Hepatocyte (in vitro differentiated cells): ENCODE measurements at places on chromosomes 7 and 10.

GRCh38 chr10:78777867-78778266, 290.9 kb upstream of the ZMIZ1 start:
- no peak for DNase-seq

DNA sequence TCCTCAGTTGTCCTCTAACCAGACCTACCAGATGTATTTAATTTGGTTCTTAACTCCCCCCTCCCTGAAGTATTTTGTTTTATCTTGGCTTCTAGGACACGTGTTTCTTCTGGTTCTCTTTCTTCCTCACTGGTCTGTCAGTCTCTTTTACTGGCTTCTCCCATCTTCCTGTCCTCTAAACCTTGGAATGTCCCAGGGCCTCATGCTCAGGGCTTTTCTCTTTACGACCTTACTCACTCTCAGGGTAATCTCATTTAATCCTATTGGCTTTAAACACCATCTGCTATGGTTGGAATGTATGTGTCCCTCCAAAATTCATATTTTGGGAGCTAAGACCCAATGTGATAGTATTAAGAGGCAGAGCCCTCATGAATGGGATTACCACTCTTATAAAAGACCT, 418.2 kb upstream of the PODXL start:
- DNase-seq, result no peak

GRCh38 chr10:79145517-79146470, 77.0 kb downstream of the ZMIZ1 start:
- no peak for DNase-seq

DNA sequence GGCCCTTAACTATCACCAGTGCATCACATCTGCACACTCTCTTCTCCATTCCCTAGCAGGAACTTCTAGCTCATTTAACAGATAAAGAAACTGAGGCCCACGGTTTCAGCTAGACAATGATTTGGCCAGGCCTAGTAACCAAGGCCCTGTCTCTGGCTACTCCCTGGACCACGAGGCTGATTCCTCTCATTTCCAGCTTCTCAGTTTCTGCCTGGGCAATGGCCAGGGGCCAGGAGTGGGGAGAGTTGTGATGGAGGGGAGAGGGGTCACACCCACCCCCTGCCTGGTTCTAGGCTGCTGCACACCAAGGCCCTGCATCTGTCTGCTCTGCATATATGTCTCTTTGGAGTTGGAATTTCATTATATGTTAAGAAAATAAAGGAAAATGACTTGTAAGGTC, 13.5 kb downstream of the AQP1 start:
- no peak for DNase-seq

DNA sequence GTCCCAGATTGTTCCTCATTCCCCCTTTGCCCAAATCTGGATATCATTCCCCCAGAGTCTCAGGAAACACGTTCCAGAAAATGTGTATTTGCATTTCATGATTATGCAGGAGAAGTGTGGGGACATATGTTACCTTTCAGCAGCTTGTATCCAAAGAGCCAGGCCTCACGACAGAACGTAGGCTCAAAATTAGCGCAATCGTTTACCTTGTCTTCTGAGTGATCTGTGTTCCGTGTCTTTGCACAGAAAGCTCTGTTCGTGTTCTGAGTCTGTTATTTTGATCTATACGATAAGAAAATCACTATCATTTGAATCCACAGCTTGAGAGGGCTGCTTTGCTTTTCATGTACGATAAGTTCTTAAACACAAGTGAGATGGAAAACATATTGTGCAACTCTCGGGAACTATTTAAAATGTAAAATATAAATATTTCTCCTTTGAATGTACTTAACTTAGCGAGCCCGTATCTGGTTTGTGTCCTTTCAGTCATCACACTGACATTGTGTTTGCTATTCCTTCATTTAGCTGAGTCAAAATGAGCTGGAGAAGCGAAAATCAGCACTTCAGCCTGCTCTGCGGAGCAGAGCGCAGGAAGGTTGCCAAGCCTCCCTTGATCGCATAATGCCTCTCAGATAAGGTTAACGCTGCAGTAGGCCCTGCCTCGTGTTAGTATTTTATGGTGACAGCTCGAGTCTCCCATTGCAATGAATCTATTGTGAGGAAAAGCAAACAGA, 80.2 kb upstream of the CACNB2 start:
- peak; percentile 58 for DNase-seq

DNA sequence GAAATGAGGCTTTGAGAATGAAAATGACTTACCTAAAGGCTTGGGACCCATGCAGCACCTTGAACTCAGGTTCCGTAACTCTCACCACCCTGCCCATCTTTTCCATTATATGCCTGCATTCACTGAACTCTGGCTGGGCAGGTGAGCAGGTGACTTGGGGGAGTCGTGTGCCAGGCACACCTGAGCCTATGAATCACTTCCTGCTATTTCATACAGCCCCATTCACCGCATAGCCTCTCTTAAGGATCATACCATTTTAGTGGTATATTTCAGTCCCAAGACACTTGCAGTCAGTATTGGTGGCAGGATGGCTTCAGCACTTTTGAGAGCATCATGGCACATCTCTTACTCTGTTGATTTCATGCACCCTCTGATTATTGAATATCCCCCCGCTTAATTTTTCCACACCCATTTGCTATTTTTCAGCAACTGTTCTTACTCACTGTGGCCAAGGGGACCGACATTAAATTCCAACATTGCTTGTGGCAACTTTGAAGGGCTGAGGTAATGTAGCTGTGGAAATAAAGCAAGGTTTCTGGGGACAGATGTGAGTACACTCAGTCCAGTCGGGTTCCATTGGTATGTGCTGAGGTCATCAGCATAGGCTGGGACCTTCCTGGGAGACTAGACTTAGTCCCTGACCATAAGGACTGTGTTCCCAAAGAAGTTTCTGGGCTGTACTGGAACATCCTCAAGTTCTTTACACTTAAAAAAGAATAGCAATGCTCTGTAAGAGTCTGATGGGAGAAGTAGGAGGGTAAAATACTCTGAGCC, 39.8 kb upstream of the ZNF438 start:
- DNase-seq, result no peak

DNA sequence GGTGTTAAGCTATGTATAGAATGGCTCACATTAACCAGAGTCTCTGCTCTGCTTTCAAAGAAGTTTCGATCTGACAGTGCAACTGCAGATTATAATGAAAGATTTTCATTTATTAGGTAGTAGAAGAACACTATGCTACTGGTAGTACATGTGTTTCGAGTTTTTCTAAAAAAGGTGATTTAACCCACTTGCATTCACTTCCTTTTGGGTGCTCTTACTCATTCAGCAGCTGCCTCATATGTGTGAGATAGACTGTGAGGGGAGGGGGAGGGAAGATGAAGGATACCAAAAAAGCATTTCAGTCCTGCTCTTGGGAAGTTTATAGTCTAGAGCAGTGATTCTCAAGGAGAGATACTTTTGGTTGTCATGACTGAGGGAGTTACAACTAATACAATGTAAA, 20.4 kb downstream of the PLEKHA8 start:
- no peak for DNase-seq

DNA sequence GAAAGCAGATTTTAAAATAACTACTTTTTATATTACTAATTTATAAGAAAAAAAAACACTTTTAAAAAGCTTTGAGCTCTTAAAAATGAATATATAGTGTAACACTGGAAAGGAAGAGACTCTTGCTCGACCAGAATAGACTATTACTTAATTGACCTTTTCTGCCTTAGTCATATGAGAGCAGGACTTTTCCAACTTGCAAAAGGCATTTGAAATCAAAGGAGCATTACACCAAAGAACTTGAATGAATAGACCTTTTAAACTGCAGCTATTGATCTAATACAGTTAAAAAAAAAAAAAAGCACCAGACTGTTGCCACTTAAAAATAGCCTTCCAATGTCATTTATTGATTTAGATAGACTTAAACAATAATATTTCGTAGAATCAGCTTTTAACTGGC, 17.2 kb upstream of the SEMA3D start:
- no peak for DNase-seq

GRCh38 chr7:7369134-7369533, 166.5 kb downstream of the COL28A1 start:
- DNase-seq, result no peak

DNA sequence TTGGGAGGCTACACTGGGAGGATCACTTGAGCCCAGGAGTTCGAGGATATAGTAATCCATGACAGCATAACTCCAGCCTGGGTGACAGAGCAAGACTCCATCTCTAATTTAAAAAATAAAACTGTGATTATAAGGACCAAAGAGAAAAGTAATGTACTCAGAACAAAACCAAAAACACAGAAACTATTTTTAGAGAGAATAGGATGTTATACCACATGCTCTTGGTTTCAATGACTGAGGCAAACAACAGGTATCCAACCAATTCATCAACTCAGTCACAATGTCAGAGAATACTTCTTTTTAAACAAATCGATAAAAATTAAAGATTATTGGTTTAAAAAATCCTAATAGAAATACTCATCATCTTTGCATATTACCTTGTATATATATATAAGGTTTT, 186.7 kb downstream of the TPK1 start:
- DNase-seq, result no peak

DNA sequence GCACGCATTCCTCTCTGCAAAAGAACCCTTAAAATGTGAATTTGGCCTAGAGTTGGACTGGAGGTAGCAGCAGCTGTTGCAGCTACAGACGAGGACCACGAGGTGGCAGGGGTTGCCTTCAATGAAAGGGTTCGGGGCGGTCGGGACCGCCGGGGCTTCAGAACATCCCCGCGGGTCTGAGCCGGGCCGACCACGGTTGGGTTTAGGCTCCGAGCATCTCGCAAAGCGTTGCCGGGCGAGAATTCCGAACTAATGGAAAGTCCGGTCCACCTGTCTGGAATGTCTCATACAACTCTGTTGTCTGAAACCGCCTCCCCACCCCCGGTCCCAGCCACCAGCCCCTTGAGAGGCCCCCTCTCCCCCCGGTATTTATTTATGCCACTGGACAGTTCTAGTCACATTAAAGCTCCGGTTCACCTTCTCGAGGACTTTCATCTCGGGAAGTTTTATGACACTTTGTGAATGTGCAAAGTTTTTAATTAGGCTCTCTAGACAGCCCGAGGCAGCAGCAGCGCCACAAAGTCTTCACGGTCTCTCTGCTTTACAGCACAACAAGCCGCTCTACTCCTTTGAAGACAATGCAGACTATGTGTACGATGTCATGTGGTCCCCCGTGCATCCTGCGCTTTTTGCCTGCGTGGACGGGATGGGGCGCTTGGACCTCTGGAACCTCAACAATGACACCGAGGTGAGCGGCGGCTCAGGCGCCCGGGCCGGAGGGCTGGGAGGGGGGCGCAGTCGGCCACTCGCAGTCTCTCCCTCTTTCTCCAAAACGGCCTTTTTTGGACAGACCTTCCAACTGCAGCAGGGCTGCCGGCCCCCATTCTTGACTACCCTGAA, 246.2 kb downstream of the SLC25A13 start:
- DNase-seq, result peak; percentile 87

GRCh38 chr10:79048639-79049550, 19.9 kb upstream of the ZMIZ1 start:
- DNase-seq, result no peak

- DNase-seq, result peak; percentile 79
These were observed 3.4 kb upstream of the CHST12 start for GRCh38 chr7:2399848-2400587.

- DNase-seq, result no peak
These were observed 7.6 kb downstream of the ARHGAP12 start for GRCh38 chr10:31921031-31921430.

- no peak for DNase-seq
These were observed 15.1 kb upstream of the CRYGN start for GRCh38 chr7:151454932-151455530.

DNA sequence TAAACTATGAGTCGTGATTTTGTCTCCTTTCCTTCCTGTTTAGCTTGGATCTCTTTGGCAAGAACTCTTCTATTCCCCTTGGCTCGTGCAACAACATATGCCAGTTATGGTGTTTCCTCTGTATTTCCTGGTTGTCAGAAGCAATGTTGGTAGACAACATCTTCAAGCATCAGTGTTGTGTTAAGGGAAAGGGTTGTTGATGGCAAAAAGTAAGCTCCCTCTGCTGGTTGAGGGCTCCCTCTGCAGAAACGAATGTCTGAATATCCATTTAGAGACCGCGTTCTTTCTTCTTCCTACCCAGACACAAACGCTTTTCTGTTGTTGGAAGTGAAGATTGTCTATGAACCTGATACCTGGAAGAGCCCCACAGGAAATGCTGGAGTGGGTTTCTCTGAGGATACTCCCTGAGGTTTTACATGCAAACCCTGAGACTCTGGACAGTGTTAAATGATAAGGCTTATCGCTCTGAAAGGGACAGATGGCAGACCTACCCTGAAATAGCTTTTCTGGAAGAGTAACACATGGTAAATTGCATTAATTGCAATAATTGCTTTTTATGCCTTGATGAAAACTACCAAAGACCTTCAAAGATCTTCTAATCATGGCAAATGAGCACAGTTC, 23.5 kb upstream of the C1QL3 start:
- DNase-seq, result peak; percentile 43

DNA sequence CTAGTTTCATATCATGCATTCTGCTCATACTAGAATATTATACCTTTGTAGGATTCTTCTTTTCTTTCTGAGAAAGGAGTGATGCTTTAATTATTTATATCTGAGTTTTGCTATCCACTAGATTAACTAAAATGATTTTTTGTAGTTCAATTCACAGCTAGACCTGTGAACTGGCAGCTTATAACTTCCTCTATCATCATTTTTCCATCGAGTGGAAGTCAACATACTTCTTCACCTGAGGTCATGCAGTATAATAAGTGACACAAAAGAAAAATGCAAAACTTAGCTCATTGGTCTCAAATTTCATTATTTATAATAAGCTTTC, 8.0 kb downstream of the LRRN3 start:
- no peak for DNase-seq

GRCh38 chr10:85542152-85542551, 824.4 kb downstream of the GRID1 start:
- DNase-seq, result peak; percentile 72

GRCh38 chr7:17640730-17641377, 299.4 kb downstream of the SNX13 start:
- DNase-seq, result peak; percentile 42

DNA sequence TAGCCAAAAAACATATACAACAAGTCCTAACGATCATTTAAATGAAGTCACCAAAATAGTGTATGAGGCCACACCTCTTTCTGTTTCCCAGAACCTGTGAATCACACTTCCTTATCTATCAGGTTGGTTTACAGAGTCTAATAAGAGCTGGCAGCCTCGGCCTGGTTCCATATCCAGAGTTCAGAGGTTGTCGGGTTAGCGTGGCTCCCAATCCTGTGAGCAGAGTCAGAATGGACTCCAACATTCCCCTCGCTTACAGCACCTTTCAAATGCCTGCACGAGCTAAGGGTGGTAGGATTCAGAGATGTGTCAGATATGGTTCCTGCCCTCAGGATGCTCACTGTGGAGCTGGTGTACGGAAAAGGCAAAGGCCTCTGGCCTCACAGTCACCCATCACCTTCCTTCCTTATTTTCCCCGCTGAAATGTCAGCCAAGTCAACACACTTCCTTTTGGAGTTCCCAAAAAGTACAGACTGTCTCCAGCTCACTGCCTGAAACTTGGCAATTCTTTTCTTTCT, 6.0 kb downstream of the IL15RA start:
- peak; percentile 65 for DNase-seq

GRCh38 chr10:114996542-114996941, 58.5 kb downstream of the TRUB1 start:
- no peak for DNase-seq

GRCh38 chr10:5684971-5685763, 529 bp downstream of the TASOR2 start:
- peak; percentile 85 for DNase-seq

GRCh38 chr7:30679664-30680063, 2.6 kb downstream of the CRHR2 start:
- no peak for DNase-seq
